ENCODE measurements at places on chromosomes 1 and 21.
A peak's percentile ranks its signal among the peaks of the same experiment; 100 is the strongest.

DNA sequence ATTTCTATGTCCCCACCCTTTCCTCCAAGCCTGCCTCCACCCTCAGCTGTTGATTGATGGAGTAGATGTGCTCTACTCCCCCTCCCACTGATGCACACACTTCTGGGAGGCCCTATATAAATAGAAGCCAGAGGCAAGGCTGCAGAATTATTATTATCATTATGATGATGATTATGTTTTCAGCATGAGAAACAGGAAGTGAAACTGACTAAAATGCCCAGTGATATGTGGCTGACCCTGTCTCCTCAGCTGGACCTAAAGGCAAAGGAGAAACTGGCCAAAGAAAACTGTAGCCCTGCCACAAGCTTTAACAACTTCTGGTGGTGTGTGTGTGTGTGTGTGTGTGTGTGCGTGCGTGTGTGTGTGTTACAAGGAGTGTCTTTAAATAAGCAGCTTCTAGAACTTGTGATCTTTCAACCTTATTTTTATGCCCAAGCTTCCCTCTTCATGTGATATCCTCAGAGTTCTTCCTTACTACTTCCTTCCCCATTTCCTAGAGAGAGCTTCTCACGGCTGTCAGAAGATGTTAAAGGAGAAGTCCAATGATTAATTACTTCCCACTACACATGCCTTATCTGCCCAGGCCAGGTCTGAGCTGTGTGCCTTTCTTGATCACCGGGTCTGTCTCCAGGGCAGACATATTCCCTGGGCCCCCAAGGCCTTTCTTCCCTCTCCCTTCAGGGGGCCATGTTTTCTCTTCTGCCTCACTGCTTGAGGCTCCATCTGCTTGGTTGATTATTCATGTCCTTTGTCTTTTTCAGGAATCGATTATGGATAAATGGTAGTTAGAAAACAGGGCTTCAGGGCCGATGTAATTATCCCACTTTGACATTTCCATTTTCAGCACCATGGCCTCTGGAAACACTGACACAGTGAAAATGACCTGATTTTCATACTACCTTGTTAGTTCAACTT, 11.6 kb upstream of the MAPKAPK2 start:
- DNase-seq, result peak; percentile 53

DNA sequence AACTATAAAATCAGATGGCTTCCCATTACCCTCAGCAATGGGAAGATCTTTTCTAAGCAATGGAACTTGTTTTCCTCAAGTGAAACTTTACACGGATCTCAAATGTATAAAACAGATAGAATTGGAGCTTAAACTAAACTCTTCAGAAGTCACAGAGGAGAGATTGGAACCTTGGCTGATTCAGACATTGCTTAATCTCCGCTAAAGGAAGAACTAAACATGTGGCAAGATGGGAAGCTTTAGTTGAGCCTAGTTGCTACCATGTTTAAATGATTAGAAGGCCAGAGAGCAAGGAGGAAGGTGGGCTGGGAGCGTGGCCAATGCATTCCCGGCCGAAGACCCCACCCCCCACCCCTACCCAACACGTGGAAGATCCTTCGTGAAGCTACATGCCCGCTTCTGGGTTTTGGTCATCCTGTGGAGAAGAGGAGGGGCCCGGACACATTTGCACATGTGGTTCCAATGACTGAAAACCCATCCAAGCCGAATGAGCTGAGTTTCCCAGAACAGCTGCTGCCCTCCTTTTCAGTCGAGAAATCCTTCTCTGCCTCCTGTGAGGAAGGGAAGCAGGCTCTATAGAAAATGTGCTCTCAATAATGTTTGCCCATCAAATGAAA, 164.3 kb downstream of the MIS18A start:
- no peak for DNase-seq

DNA sequence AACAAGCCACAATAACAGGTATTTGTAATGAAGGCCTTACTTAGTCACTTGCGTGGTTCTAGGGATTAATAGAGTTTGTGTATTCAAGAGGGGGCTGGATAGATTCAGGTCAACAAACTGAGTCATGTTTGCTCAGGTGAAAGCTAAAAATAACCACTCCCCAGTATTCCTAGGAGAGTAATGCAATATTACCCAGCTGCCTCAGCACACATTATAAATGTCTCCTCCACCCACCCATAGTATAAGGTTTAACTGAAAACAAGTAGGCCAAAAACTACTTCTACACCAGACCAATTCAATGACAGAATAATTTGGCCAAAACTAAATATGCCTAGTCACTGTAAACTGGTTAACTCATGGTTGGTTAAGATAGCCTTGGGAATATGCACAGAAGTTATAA, 34.4 kb downstream of the WLS start:
- no peak for DNase-seq

GRCh38 chr1:117029685-117030084, 28.1 kb downstream of the CD101 start:
- DNase-seq, result no peak

- peak; percentile 51 for DNase-seq
These were observed 13.0 kb downstream of the IFI6 start for GRCh38 chr1:27658951-27659496.

GRCh38 chr21:45419162-45419561, 14.2 kb downstream of the COL18A1 start:
- no peak for DNase-seq

GRCh38 chr1:31955917-31956736, 18.0 kb upstream of the PTP4A2 start:
- DNase-seq, result peak; percentile 100

- no peak for DNase-seq
These were observed 173.4 kb upstream of the RUNX1 start for GRCh38 chr21:35222541-35222941.

- no peak for DNase-seq
These were observed 37.2 kb downstream of the RRP1 start for GRCh38 chr21:43826623-43826974.

DNA sequence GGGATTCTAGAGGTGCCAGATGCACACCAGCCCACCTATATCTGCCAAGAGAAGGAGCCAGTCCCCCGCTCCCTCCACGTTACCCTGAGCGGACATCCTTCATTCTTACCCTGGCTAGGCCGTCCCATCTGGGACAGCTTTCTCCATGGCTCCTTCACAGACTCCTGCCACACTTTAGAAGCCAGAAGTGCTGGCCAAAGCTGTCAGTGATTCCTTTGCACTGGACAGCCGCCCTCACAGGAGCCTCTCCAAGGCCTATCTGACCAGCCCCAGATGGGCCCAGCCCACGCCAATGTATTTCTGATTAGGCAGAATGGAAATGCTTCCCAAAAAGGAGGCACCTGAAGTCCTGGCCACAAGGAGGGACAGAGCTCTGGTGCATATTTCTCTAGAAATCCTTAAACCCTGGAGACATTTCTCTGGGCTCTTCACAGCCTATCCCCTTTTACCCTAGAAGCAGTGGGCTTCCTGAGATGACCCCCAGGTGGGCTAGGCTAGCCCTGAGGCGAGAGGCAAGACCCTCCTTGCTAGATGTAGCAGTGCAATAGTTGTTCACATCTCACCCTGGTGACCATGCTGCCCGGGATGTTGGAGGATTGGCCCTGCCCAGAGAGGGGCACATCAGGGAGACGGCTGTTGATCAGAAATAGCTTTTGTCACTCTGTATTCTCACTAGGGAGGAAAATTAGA, 44.1 kb downstream of the RASSF5 start:
- DNase-seq, result no peak

GRCh38 chr1:2170211-2170610, 24.4 kb downstream of the FAAP20 start:
- DNase-seq, result no peak

GRCh38 chr1:32073299-32074229, 825 bp downstream of the TMEM39B start:
- no peak for DNase-seq

DNA sequence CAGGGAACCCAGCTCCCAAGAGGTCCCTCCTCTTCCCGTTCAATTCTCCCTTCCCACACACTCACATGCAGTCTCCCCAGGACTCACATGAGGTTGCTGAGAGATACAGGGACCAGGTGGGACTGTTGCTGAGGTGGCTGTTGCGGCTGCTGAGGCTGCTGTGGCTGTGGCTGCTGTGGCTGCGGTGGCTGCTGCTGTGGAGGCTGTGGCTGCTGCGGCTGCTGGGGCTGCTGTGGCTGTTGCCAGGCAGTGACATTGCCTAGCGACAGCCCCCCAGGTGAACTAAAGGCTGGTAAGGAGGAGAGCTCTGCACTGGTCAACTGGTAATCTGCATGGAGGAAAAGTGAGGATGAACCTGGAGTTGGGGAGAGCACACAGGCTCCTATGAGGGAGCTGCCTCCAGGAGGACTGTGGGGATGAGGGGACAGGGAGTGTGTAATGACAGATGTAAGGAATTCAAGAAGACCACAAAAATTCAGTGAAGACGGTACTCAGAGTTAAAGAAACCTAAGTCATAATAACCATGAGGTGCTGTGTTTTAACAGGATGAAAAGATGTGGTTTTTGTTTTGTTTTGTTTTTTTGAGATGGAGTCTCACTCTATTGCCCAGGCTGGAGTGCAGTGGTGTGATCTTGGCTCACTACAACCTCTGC, 31.8 kb downstream of the MEF2D start:
- DNase-seq, result no peak

DNA sequence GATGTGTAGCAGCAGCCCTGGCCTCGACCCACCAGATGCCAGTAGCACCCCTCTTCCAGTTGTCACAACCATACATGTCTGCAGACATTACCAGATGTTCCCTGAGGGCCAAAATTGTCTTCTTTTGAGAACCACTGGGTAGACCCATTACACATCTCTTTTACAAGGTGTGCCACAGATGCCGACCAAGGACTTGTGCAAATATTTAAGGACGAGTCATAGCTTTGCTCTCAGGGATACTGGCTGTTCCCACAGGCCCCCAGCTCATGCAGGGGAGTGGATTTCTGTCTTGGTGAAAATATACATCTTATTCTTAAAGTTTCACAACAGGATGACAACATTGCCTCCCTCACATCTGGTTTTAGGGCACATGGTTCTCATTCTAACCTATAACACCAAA, 59.4 kb upstream of the ZBTB18 start:
- no peak for DNase-seq

- no peak for DNase-seq
These were observed 1029.0 kb upstream of the B3GALT2 start for GRCh38 chr1:194215448-194215847.

DNA sequence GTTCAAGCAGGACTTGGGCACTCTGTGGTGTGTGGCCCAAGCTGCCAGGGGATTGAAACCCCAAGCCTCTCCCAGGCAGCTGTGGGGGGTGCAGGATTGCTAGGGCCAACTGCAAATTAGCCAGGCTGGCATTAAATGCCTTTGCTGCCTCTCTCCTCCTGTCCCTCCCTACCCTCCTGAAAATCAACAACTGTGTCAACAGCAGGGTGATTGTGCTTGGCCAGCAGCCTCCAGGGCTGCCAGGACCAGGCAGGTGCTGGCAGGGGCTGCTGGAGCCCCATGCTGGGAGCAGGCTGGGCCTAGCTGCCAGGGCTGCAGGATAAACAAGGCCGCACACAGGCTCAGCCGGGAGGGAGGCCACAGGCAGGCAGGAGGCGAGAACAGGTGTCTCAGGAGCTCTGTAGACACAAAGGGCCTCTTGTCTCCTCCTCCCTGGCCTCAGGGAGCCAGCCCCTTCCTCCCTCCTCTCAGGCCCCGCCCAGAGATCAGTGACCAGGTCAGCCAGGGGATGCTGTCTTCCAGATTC, 11.4 kb downstream of the SOX13 start:
- DNase-seq, result no peak

DNA sequence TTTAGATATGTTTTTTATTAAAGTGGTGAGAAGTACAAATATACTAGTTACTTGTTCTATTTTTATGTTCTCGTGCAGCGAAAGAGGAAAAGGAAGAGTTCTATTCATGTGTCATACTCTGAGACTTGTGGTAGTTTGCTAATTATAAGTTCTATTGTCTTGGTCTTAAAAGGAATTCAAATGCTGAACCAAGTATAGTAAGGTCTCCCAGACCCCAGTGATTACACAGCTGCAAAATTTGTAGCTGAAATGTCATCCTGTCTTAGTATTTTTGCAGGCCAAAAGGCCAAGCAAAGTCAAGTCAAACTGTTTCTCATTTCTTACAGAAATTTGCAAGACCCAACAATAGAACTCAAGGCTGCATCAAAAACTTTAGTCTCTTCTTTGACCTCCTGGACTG, 268.7 kb downstream of the CHRM3 start:
- no peak for DNase-seq

DNA sequence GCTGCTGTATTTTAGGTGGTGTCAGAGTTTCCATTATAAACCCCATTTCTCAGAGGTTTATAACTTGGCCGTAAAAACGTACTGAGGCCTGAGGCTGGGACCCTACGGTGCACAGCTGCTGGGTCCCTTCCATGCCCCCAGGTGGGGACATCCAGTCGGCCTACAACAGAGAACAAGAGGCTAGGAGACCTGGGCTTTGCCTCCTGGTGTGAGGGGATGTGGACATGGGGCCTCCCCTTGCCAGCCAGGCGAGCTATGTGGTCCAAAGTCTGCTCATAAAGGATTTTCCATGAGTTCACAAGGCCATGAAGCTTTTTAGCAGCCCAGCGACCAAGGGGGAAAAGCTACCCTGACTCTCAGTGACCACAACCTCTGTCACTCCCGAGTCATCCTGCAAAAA, 261.5 kb upstream of the VAMP3 start:
- no peak for DNase-seq

DNA sequence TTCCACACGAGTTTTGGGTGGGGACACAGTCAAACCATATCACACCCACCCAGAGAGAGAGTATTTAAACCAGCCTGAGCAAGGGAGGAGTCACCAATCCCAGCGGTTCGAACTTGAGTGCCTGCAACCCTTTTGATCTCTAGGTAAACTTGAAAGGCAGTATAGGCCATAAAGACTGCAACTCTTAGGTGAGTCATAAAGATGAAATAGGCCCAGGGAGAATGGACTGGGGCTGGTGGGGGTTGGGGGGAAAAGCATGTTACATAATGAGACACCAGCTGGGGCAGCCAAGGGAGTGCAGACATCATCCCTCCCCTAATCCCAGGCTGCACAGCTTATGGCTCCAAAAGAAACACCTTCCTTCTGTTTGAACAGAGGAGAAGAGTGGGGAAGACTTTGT, 99.8 kb upstream of the LHX8 start:
- DNase-seq, result no peak

- no peak for DNase-seq
These were observed 14.4 kb upstream of the AKR1A1 start for GRCh38 chr1:45535988-45536766.

DNA sequence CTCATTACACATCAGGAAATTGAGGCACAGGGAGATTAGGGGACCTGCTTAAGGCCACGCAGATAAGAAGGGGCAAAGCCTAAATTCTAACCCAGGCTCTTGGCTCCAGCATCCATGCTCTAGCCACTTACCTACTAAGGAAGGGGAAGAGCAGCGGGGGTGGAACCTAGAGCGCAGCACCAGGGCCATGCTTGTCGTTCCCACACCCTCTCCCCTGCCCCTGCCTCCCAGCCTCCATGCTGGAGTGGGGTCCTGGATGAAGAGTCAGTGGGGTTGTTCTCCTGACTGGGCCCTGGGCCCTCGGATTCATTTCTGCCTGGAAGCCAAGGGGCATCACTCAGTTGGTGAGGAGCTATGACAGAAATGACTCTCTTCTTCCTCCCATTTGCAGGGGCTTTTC, 133.3 kb downstream of the FOXD2 start:
- DNase-seq, result no peak

Measured in fibroblast of pulmonary artery (primary cell).